Esophagus squamous epithelium (tissue), 5 donors: ENCODE measurements at places on chromosomes 2 and 18.

DNA sequence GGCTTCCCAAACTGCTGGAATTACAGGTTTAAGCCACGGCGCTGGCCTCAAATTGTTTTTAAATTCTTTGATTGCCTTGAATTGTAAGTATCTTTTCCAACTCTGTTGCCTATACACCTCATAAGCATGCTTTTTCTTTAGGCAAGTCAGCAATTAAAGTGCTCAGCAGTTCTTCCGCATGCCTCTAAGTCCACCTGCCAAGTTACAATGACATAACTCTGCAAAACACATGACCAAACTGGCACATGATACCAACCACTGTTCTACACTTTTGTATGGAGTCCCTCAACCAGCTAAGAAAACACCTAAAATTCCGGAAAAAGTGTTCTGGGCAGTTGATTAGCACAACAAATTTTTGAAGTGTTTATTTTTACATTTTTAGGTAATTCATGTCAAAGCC is 5.1 kb downstream of the TXNL4A start:
- no peak for DNase-seq

DNA sequence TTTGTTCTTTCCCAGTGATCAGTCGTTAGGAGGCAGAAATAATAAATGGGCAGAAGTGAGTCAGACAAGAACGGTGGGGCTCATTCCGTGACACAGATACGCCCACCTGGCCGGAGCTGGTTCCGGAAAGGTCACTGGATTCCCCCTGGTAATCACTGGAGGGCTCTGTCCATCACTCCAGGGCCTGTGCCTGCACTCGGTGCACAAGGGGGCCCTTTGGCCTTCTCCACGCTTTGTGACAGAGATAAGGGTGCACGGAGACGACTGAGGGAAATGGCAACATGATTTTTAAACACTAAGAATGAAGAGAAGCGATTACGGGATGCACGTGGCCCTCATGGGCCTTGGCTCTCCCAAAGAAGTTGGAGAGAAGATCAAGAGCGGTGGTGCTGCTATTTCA is 84.4 kb downstream of the PTGR3 start:
- no peak for DNase-seq

DNA sequence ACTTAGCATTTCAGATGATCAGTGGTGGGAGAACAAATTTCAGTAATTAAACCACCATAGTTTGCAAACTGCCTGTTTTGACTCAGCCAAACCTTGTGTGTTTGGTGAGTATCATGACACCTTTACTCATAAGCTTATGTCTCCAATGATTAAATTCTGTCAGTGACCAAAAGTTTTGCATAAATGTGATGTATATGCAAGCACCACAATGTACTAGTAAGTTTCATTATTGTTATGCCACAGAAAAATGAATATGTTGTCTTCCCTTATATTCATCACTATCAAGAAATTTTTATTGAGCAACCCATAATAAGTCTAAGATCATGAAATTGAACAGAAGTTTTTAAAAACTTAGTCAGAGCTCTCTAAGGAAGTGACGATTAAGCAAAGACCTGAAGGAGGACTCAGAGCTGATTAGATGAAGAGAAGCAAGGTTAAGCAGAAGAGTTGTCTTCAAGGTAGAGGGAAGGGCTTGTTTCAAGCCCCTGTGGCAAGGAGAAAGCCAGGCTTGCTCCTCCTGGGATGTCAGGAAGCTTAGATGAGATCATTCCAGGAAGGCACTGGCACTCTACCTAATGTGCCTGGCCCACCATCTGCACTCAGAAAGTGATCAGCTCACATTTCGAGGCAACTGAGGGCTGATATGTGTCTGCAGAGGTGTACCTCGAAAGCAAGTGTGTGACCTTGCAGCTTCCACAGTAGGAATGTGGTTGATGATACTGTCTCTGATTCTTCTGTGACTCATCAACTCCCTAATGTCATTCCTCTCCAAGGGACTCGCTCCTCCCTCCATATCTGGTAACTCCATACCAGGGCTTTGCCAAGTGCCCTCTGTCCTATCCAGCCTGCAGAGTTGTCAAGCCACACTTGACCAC is 54.7 kb downstream of the KCTD18 start:
- DNase-seq, result no peak

DNA sequence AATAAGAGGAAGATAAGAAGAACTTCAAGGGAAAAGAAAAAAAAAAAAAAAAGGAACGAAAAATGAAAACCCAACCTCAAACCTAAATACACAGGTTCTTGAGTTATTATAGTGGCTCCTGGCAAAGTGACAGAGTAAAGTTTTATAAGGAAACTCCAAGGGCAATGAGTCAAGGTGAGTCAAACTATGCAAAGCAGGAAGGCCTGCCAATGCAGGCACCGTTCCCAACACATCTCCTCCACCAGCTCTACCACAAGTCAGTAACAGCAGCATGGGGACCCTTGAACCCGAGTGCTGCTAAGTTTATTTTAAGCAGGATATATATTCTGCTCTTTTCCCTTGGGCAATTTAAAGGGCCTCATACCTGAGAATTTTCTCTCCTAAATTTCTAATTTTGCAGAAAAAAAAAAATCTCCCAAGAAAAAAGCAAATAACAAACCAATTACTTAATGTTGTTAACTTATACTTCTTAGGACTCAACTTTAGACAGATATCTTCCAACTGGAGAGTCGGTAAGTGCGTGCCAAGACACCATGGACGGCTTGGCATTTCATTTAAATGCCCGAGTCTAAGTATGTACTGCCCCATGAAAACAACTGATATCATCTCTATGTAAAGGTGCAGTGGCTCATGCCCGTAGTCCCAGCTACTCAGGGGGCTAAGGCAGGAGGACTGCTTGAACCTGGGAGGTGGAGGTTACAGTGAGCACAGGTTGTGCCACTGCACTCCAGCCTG is 75.7 kb upstream of the TFCP2L1 start:
- DNase-seq, result no peak

- no peak for DNase-seq
Observed at GRCh38 chr2:23387221-23387550, 2.2 kb downstream of the KLHL29 start.

- DNase-seq, result no peak
Observed at GRCh38 chr2:54473851-54474250, 17.7 kb downstream of the SPTBN1 start.

DNA sequence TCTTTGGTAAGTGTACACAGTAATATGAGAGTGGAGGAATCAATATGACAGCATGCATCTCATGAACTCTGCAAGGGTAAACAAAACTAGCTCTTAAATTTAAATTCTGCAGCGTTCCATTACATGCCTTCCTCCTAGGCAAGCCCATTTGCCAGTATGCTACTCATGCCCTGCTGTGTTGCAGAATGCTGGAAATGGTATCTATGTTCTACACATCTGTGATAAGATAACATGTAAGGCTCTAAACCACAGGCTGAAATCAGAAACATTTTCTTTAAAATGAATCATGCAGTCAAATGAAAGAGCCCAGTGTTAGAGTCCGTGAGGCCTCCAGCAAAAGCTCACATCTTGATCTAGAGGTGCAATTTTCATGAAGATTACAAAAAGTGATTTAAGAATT is 112.8 kb upstream of the FN1 start:
- no peak for DNase-seq

DNA sequence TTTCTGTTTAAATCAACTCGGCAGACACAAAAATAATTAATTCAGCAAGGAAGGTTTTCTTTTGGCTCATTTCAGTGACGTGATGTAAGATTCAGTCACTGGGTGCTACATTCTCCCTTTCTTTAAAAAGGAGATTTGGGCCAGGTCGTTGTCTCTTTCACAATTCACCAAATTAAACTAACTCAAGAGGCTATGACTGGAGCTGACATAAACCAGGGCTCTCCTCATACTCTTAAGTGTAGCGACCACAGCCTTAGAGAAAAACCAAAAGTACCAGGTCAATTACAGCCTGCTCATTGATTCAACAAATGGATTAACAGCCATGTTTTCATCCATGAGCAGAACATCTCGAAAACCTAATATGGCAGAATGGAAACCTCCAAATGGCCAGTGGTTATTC is 85.7 kb downstream of the PAX3 start:
- no peak for DNase-seq

GRCh38 chr2:199228887-199229819 is 228.6 kb downstream of the SATB2 start:
- DNase-seq, result no peak

- no peak for DNase-seq
Observed at GRCh38 chr2:71469403-71470398, 16.3 kb downstream of the DYSF start.

GRCh38 chr2:152284398-152284797 is 50.6 kb upstream of the FMNL2 start:
- no peak for DNase-seq

DNA sequence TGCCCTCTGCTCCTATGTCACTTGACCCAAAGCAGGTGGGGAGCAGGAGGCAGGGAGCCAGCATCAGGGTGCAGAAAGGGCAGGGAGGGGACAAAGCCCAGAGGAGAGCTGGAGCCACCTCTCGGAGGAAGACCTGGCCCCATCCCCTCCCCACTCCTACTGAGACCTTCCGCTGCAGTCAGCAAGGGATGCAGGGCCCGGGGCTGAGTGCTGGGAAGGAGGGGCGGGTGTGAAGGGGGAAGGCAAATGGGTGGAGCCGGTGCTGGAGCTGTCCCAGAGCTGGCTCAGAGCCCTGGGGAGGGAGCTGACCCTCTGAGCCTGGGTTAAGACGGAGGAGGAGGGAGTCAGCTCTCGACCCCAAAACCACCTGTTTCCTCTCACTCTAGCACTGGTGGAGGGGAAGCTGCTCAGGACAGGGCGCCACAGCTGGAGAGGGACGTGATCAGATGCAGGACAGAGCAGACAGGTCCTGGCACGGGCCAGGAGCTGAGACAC is 33.8 kb downstream of the HS1BP3 start:
- no peak for DNase-seq

DNA sequence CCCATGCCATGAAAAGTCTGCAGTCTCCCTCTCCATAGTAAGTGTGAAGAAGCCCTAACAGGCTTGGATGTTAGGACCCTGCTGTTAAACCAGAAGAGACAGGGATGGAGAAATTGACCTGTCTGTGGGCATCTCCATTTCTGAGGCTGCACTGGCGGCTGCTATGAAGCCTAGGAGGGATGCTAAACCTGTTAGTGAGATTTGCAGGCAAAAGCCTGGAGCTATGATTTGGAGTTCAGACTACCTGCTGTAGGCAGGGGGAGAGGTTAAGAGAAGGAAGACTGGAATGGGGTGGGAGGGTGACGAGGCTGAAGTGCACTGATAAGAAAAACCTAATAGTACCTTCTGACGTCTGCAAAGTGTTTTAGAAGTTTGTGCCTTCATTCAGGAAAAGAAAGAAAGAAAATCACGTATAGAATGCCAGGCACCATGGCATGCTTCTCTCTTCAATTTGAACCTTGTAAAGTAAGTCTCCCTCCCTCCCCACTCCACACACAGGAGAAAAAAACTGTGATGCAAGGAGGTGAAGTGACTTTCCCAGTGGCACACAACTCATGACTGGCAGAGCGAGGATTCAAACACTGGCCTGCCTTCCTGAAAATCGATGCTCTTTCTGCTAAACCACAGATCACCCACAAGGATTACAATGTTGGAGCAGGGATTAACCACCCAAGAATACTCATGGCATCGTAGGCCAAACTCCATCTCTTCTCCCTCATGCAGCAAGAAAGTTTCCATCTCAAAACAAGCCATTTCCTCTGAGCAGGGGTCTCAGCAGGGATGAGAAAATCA is 98.5 kb upstream of the PKDCC start:
- DNase-seq, result no peak

- DNase-seq, result peak; percentile 17
Observed at GRCh38 chr18:9017167-9017904, 85.2 kb upstream of the NDUFV2 start.

- no peak for DNase-seq
Observed at GRCh38 chr2:209937893-209938292, 64.5 kb upstream of the RPE start.

DNA sequence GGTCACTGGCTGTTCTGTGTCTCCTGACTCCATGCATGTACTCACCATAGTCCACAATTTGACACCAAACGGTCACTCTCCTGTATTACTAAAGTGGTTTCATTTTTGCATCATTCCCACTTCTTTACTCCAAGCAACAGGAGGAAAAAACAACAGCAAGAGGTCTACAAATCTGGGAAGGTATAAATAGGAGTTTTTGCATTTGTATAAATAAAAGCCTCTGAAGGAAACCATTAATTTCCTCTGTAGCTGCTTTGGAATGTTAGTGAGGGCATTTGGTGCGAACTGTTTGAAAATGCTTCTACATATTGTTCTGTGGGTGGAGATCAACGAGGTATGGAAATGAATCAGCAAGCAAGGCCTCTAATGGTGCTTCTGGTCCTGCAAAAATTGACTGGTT is 148.5 kb upstream of the DLX2 start:
- DNase-seq, result no peak

DNA sequence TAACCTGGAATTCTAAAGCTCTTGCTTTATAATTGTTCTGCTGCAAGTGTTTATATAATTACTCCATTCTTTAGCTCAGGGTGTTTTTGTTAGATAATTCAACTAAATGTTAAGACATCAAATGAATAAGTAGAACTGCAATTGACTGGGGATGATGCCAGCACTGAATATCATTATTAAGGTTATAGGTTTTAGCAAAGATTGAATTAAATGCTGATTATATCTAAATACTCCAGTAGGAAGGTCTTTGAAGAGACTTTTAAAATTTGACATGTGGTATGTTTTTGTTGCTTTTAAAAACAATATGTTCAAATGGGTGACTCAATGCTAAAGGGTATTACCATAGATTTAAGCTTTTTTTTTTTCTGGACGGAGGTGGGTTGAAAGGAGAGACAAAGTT is 170.1 kb upstream of the THUMPD2 start:
- no peak for DNase-seq

DNA sequence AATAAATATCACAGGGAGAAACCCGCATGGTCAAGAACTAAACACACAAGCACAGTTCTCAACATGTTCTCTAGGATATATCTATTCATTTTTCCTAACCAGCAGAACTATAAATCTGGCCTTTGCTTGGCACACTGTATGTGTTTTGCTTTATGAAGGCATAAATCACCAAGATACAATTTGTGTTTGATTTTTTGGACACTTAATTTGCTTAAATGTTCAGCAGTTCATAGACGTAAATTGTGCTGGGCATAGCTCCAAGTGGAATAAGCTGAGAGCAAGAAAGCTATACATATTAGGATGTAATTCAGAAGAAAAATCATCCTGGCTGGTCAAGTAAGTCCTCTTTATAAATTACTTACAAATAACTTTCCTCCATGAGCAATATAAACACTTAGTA is 341.5 kb upstream of the ATP5MC3 start:
- DNase-seq, result no peak

DNA sequence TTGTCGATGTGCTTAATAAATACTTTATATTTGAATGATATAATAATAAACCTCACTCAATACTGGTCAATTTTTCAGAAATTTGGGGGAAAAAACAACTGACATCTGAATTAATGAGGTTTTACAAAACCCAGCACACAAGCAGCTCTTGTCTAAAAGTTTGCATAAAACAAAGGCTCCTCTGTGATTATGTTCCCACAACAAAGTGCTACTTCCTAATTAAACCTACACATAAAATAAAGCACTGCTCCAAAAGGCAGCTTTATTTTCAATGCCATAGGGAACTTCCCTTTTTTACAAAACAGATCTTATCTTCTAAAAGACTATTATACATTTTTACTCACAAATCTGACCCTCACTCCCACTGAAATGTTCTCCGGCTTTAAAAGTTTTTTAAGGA is 47.1 kb downstream of the LAMA1 start:
- DNase-seq, result no peak

GRCh38 chr2:222713002-222713401 is 41.5 kb downstream of the MOGAT1 start:
- DNase-seq, result no peak
